BE2C (cell line): ENCODE measurements at places on chromosomes 13 and 19.

DNA sequence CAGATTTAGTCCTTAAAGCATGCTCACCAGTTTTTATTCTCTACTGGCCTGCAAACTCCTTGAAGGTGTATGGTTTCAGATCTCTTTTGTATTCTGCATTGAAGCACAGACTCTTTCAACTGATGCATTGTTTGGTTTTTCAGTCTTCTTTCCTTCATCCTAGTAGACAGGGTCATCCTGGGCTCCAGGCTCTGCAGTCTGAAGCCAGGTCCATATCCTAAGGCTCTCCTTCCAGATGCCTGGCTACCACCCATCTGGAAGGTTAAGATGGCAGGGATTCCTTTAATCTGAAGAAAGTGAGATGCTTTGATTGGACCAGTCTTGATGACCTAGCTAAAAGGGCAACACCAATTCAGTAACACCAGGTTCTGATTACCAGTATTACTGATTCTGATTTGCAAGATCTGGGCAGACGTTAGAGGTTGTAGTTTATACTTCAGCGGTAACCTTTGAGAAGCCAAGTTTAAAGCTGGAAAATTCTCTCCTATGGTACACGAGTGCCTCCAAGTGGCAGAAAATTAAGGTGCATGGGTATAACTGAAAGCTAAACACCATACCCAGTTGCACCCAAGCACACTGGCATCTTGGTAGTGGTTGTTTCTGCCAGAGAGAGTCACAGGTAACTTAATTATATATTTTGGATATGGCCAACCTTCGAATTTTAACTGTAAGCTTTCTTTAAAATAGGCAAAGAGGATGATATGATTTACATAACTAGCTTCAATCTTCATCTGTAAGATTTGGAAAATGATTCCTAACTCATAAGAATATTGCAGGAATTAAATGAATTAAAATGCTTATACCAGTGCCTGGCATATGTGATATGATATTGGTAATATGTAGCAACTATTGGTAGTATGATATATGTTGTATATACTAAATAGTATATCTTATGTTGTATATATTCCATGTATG is 1651.9 kb upstream of the MIR17HG start:
- peak; percentile 64 for DNase-seq

DNA sequence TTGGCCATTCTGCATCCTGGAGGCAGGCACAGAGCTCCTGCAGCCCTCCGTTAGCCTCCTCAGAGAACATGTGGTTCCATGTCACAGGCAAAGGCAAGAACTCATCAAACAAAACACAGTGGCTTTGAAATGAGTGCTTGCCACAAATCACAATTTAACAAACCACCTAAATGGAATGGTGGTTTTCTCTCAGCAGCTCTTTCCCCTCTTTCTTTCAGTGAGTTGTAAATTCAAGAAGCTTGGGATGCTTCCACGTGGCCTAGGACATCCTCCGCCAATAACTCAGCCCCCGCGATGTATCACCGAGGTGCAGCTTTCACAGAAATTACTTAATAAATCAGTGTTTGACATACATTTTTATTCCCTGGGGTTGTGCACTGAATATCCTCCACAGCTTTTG is 65.4 kb upstream of the RFC3 start:
- no peak for DNase-seq

DNA sequence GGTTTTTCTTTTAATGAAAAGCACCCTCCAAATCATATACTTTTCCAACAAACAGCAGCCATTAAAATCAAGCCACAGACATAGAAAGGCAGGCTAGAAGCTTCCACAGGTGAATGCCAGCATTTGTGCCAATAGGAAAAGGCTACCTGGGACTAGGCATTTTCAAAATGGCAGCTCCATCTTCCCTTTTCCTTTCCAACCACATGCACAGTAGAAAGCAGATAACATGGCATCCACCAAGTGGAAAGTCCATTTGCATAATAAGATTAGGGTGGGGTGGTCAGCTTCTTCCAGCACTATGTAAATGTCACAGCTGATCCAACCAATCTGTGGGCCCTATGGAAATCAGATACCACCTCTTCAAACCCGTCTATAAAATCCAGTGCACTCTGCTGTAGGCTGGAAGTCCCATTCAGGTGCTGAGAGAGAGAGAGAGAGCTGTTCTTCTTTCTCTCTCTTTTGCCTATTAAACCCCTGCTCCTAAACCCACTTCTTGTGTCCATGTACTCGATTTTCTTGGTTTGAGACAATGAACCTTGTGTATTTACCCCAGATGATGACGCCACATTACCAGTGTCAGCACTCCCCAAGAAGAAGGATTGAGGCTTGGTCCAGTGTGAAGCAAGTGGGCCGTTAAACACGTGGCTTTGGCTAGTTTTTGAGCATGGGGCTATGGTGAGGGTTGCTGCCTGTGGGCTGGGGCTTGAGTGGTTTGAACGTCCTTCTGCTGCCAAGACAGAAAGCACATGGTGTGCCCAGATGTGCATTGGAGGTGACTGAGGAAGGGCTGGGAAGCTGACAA is 24.2 kb upstream of the IGFL1 start:
- peak; percentile 54 for DNase-seq

- DNase-seq = no peak
These were observed 94.8 kb downstream of the SOX1 start for GRCh38 chr13:112161521-112162301.

GRCh38 chr13:106911020-106911419 is 343.1 kb upstream of the ARGLU1 start:
- DNase-seq = no peak

DNA sequence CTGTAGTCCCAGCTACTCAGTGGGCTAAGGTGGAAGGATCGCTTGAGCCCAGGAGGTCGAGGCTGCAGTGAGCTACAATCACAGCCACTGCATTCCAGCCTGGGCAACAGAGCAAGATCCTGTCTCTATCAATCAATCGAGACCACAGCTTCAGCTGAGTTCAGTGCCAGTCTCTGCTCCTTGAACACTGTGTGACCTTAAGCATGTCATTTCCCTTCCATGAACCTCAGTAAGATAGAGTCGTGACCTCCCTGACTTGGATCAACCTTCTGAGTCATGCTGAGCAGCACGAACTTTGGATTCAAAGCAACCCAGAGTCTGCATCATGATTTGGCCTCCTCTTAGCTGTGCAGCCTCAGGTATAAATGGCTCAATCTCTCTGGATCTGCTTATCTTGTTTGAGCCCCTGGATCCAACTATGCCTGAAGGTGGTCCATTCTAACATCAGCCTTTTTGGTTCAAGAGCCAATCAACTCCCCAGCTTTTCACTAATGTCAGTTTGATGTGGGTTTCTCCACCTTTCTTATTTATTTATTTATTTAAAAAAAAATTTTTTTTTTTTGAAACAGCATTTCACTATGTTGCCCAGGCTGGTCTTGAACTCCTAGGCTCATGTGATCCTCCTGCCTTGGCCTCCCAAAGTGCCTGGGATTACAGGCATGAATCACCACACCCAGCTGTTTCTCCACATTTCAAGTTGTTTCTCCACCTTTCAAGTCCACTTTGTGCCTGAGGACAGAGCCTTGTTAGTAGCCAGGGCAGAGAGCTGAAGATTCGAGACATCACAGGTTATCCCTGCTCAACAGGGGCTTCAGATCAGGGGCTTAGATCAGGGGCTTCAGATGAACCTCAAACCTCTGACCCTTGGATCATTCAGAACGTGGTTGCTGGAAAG is 26.4 kb downstream of the PTPRS start:
- no peak for DNase-seq

DNA sequence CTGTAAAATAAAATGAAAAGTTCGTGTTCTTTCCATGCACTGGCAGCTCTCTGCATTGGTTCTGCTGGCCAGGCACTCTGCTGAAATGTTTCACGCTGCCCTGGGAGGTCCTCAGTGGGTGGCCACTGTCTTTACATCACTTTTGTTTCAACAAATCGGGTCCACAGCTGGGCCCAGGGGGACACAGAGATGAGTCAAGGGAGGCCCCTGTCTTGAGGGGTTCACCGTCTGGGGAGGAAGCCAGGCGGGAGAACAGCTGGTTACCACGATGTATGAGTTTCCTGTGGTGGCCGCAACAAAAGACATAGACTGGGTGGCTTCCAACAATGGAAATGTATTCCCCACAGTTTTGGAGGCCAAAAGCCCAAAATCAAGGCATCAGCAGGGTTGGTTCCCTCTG is 5.1 kb upstream of the KLF2 start:
- DNase-seq = no peak

- peak; percentile 66 for DNase-seq
These were observed 1.6 kb upstream of the TTC9B start for GRCh38 chr19:40219721-40220276.

DNA sequence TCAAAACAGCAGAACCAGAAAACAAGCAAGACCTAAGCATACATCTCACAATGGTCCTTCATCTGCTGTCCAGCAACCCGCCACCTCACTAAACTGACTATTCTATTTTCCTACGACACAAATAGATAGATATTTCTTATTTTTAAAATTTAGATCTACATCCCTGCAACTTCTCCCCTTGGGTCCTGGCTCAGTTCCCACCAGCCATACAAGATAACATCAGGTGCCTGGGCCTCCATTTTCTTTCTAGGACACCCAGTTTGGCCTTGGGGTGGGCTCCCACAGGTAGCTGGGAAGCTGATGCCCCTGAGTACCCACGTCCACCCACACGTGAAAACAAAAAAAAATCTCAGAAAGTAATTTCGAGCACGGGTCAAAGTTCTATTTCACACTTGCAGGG is 47.6 kb downstream of the TGDS start:
- DNase-seq = no peak

- DNase-seq = no peak
These were observed 849.2 kb upstream of the GPC6 start for GRCh38 chr13:92377396-92377795.

GRCh38 chr19:12796146-12797071 is 5.1 kb downstream of the JUNB start:
- DNase-seq = peak; percentile 83

GRCh38 chr13:81726037-81726726 is 1385.3 kb upstream of the SPRY2 start:
- DNase-seq = no peak

DNA sequence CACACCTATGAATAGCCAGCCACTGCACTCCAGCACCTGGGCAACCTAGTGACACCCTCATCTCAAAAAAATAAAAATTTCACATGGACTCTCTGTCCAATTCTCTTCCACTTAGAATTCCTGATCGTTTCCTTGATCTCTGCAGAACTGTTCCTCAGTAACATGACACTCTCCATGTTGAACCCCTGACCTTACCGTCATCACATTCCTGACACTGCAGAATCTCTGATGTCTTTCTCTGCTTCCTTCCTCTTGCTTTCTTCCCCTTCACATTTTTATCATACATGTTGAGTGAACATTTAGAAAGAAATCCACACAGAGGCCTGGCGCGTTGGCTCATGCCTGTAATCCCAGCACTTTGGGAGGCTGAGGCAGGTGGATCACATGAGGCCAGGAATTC is 15.0 kb downstream of the ZNF114 start:
- no peak for DNase-seq

DNA sequence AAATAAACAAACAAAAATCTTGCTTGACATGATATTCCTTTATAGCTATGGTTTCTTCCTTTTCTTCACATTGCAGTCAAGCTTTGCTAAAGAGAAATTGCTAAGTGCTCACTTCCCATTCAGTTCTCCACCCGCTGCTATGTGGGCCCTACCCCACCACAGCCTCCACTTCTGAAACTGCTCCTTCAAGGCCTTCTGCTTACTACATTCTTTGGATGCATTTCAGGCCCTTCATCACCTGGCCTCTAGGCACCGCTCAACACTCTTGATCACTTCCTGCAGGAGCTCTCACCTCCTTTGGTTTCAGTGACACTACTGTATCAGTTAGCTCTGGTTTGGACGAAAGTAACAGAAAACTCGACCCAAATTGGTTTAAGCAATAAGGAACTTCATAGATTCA is 72.4 kb downstream of the KLF5 start:
- no peak for DNase-seq
